CD4-positive, alpha-beta T cell (primary cell): ENCODE measurements at places on chromosomes 16 and 17.

DNA sequence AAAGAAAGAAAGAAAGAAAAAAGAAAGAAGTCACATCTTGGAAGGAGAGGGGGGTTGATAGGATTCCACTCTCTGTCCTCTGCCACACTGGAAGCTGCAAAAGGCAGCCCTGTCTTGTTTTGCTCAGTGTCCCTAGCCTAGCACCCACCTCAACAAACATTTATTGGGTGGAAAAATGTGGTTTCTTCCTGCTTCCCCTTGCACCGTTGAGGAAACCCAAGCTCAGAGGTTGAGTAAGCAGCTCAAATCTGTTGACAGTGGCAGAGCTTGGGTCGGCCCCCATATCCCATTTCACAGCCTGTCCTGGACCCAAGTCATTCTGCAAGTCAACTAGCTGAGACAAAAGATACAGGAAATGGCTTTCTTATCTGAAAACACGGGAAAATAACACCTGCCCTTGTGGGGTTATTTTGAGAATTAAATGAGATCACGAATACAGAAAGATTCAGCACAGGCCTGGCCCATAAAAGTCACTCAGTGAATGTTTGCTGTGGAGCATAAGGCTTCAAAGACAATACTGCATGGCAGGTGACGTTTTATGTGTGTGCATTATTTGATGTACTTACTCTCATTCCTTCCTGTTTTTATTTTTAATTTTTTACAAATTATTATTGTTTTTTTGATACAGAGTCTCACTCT is 63.6 kb downstream of the SCNN1B start:
- DNase-seq = no peak

GRCh38 chr16:6279286-6279685 is 1053.4 kb upstream of the RBFOX1 start:
- no peak for DNase-seq

GRCh38 chr16:4404247-4404966 is 12.0 kb downstream of the CORO7 start:
- no peak for DNase-seq

DNA sequence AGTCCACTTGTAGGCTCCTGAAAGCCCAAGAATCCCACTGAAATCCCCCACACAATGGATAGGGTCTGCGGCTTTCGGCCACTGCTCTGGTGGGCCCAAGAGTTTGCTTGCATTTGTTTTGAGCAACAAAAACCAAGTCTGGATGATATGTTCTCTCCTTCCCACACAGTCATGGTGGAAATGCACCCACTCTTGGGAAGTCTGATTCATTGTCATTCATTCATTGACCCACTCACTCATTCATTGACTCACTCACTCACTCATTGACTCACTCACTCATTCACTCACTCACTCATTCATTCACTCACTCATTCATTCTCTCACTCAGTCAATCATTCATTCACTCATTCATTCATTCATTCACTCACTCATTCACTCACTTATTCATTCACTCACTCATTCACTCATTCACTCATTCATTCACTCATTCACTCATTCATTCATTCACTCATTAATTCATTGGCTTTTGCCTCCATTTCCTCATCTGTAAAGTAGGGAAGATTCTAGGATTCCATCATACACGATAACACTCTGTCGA is 2.2 kb upstream of the CA5A start:
- no peak for DNase-seq

DNA sequence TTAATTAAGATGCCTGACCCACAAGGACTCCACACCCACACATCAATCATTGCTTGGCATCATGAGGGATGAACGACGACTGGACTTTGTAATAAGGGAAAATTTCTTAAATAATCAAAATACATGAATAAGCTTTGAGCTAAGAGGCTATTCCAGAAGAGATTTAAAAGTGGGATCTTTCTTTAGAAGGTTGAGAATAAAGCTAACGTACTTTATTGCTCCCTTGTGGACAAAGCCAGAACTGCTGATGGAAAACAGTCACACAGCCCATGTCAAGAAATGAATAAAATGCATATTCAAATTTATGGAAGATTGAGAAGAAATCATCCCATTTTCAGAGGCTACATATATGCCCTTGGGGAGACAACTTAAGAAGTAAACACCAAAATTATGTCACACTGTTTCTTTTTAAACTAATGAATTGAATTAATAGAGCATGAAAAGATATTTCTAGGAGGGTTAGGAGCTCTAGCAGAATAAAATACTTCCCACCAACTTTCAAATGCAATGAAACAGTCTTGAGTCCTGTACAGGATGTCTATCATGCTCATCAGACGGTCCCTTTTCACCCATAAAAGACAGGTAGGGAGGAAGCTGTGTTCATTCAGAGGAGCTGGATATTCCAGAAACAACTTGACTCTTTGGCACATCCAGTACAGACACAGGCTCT is 60.2 kb upstream of the PHOSPHO1 start:
- DNase-seq = peak; percentile 8

DNA sequence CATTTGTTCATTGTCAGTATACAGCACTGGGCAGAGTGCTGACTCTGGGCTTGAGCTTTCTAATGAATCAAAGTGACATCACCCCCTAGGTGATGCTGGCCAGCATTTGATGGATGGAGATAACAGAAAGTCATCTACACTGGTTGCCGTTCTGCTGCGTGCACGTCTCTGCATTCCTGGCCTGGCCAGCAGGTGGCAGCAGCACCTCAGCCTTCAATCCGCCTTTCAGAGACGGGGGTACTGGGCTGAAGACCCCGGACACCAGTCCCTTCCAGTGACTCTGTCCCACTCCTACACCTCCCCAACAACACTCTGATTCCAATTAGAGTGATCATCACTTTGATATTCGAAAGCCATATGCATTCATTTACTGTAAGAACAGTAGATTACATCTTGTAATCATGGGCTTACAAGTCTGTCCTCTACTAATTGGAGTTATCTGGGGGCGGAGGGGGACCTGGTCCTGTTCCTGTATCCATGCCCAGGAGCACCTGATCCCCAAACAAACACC is 6.0 kb downstream of the CPSF4L start:
- peak; percentile 70 for DNase-seq

- DNase-seq = no peak
These were observed 373.0 kb upstream of the DYNLRB2 start for GRCh38 chr16:80167657-80168390.

DNA sequence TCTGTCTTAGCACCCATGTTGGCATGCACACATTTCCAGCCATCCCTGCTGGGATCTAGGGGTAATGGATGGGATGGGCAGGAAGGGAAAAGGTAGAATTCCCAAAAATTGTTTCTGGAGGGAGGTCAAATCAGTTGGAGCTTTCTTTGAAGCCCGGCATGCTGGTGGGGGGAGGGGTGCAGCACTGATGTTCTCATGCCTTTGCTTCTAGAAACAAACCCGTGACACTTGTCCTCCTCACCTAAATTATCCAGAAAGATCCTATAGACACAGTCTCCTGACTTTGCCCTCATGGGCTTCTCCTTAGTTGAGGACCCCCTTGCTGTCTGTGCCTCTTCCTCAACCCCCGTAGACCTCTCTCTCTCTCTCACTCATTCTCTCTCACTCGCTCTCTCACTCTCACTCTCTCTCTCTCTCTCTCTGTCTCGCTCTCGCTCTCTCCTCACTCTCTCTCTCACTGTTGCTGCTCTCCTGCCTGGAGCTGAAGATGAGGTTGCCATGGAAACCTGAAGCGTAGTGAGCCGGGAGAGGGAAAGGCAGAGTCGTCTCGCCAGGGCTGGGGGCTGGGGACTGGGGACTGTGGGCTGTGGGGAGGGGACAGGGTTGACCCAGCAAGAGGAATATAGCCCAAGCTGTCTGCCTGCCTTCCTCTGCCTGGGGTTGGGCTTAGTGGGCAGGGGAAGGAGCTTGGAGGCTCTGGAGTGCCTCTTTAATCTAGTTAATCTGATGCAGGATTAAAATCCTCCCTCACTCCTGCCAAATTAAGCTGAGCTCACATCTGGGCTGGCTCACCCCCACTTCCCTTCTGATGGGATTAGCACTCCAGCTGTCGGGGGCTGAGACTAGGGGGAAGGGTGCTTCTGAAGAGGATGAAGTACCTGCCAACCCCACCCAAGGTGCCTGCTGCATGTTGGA is 16.1 kb downstream of the LASP1 start:
- no peak for DNase-seq

- DNase-seq = no peak
These were observed 6.6 kb upstream of the TMEM204 start for GRCh38 chr16:1526608-1527555.

DNA sequence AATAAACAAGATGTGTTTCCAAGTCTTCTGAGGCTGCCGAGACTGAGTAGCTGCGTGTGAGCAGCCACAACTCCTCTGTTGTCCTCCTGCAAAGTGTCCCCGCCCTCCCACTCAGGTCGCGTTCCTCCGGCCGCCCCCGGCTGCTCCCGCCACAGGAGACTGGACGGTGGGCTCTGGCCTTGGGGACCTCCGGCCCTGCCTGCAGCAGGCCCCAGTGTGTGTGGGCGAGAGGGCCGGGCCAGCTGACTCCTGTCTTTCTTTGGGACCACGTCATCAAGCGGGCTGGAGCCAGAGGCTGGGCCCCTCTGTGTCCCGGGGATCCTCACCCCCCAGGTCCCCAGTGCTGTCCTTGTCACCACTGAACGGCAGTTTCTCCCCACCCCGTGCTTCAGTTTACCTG is 175.3 kb downstream of the NPIPB11 start:
- no peak for DNase-seq

GRCh38 chr16:84585467-84585866 is 32.4 kb downstream of the COTL1 start:
- no peak for DNase-seq

DNA sequence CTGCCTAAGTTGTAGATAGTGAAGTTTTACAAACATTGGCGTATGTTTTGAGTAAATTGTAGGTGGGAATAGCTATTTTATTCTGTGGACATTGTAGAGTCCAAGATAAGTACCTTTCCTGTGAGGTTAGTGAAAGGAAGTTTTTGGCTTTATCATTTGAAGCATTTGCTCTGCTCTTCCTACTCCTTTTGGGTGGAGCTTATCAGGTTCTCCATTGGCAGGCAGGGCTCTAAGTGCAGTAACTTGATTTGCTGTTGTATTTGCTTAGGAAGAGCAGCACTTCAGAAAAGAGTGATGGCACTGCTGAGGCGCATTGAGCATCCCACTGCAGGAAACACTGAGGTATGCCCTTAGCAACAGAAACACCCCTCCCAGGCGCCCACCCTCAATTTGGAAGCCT is 70.1 kb downstream of the OMG start:
- DNase-seq = no peak

DNA sequence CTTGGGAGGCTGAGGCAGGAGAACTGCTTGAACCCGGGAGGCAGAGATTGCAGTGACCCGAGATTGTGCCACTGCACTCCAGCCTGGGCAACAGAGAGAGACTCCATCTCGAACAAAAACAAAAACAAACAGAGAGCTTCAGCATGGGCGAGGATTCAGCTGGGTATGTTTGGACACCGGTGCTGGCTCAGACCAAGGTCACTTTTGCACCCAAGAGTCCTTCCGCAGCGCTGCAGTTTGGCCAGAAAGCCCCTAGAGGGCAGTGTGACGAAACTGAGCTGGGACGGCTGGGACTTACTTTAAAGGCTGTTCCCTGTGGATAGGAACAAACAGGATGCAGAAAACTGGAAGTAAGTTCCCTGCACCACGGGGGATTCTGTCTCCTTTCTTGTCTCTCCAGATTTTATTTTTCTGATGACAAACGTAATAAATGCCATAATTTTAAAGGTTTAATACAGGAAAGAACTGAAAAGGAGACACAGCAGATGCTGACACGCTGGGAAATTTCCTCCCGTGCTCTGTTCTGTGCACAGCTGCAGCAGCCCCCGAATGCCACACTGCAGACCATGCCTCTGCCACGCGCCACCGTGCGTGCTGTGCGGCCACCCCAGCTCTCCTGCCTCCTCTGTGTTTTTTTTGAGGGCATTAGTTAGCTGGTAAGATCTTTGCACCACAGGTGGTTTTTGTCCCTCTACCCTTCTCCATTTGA is 25.2 kb upstream of the USP36 start:
- DNase-seq = peak; percentile 55

DNA sequence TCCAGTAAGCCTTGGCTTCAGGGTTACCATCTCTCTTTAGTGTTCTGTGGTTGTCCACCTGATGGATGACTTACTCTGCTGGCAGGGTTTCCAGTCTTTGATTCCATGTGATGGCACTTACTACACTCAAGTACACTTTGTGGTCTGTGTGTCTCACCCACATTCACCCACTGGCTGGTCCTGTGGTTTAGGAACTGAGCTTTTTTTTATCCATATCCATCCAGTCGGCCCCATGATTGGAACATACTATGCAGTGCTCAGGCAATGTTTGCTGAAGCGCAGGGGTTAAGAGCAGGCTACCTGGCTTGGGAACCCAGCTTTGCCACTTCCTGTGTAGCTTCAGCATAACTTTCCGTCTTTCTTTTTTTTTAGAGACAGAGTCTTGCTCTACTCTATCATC is 2.8 kb upstream of the FUS start:
- DNase-seq = peak; percentile 46

- no peak for DNase-seq
These were observed 5.1 kb upstream of the KLHL36 start for GRCh38 chr16:84643180-84643583.

DNA sequence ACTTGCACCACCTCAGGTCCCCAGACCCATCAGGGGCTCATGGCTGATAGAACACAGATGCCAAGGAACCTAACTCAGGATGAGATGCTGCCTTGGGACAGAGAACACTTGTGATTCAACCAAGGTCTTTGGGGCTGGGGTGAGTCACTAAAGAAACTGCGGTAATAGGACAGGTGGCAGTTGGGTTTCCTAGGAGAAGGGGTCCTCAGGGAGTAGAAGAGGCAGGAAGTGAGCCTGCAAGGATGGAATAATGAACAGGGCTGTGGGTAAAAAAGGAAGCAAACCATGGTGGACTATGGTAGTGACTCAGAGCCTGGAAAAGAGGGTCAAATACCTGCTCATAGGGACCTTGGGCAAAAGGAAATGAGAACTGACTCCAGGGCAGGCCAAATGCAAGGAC is 6.5 kb upstream of the PNPO start:
- no peak for DNase-seq

GRCh38 chr16:53565296-53565863 is 62.4 kb upstream of the AKTIP start:
- no peak for DNase-seq

- no peak for DNase-seq
These were observed 57.1 kb downstream of the GOSR1 start for GRCh38 chr17:30534298-30534697.

DNA sequence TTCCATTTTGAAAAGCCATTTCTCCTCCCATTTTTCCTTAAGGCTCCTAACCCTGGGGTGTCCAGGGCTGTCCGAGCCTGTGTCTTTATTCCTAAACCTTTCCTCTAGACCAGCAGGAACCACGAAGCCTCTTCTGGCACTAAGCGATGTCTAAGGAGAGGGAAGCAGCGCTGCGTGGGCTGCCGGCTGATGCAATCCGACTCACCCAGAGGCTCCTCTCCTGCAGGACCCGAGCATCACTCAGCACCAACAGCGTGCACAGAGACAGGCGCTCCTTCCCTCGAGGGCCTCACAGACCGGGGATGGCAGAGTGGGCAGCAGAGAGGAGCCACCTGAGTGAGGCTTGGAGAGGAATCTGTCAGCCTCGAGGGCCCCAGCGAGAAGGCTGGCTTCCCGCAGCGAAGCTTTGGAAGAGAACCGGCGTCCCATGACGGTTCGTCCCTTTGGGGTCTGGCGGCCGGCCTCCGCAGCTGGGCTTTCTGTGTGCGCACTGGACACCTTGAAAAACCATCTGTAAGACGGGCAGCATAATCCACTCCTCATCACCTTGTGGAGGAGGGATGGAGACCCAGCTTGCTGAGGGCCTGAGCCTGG is 174.3 kb downstream of the FOXL1 start:
- DNase-seq = no peak
